A549 treated with DMSO at 1 μM for 4 hours (cell line): ENCODE measurements at places on chromosomes 4 and X. TPM values are rescaled to one million over a fixed set of nuclear protein-coding genes. Genes with fewer than 3 reads are reported as not detected.

The FUNDC2 gene
- 94.6 to 115 TPM (median 111 TPM) in 5 replicates for total RNA-seq

The VAMP7 gene
- 30.1 to 37.8 TPM (median 33.6 TPM) in 5 replicates for total RNA-seq

The DNAAF6 gene
- 0.09 to 0.25 TPM in 2 of 5 replicates, not detected in the others for total RNA-seq

The STK32B gene
- total RNA-seq: 19.0 to 22.9 TPM (median 22.7 TPM) in 5 replicates

The MAGEA1 gene
- 0.07 to 0.12 TPM (median 0.08 TPM) in 3 of 5 replicates, not detected in the others for total RNA-seq

The SHISA3 gene
- total RNA-seq: not detected in 5 replicates

The GPRIN3 gene
- total RNA-seq: 3.4 to 7.8 TPM (median 6.3 TPM) in 5 replicates

The BMP3 gene
- not detected in 5 replicates for total RNA-seq

The TRMT10A gene
- total RNA-seq: 4.0 to 5.7 TPM (median 5.0 TPM) in 5 replicates

The GABRB1 gene
- total RNA-seq: not detected in 5 replicates

The AGTR2 gene
- not detected in 5 replicates for total RNA-seq
